ENCODE measurements at places on chromosomes 6 and 20. TPM values are rescaled to one million over a fixed set of nuclear protein-coding genes. Genes with fewer than 3 reads are reported as not detected.

DNA sequence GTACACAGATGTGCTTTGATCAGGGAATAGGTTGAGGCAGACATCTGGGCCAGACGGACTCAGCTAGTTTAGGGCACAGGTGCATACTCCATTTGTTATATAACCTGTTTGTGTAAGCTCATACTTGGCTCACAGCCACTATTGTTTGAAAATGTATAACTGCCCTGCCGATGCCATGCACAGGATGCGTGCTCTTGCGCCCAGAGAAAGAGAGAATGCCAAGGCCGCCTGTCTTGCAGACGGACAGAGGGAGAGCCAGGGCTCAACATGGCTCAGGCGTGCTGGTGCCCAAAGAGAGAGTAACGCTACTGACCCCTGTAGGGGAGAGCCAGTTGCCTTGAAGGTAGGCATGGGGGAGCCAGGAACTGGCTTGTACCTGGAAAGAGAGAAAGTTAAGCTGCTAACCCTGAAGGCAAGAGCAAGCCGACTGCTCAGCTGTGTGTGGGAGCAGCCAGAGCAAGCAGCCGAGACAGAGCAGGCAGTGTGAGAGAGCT lies 57.7 kb downstream of the FAM229B start:
- no peak for DNase-seq

DNA sequence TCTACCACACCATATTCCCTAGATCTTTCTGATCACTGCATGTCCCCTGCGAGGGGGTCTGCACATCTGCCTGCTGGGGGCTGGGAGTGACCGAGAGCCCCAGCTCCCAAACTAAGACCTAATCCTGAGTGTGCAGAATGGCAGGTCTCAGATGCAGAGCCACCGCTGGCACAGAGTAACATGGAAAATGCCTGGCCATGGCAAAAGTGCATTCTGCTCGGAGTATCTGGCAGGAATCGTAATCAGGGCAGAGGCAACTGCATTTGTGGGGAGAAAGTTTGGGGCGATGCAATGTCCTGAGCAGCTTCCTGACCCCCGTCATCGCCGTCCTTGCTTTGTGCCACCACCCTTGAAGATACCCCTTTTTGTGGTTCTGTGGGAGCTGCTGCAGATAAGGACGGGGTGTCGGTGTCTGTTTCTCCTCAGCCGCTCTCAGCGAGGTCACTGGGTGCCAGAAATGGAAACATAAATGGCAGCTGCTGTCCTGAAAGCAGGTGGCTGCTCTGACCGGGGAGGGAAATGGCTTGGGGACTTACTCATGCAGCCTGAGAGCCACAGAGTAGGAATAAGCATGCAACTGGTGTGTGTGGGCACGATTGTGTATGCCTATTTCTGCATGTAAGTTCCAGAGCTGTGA lies 157.9 kb downstream of the LY86 start:
- no peak for DNase-seq

- no peak for DNase-seq
These were observed 747.0 kb downstream of the PTPRT start for GRCh38 chr20:42442716-42443115.

DNA sequence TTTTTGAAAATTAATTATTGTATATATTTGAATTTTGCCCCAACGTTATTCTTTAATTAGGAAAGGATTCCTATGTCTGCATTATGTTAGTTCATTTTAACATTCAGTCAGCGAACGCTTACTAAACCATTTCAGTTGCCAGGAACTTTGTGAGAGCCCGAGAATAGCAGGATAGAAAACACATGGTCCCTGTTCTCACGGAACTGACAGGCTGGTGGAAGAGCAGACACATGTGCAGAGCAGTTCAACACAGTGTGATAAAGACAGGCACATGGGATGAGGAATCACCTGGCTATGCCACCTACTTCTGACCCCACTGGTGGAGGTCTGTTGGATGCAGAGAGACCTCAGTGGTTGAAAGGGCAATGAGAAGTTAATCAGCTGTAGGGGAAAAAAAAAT lies 367.2 kb downstream of the EPM2A start:
- no peak for DNase-seq

- no peak for DNase-seq
These were observed 10.4 kb downstream of the TGM6 start for GRCh38 chr20:2390951-2391675.

GRCh38 chr6:144595266-144595665 lies 310.1 kb downstream of the UTRN start:
- DNase-seq: no peak

GRCh38 chr6:80338201-80338836 lies 231.8 kb downstream of the BCKDHB start:
- no peak for DNase-seq

GRCh38 chr20:25496165-25496967 lies 88.9 kb downstream of the GINS1 start:
- no peak for DNase-seq

- DNase-seq: no peak
These were observed 877.5 kb downstream of the TFAP2A start for GRCh38 chr6:9537381-9537780.

Gene KIF6
- 0.80 TPM for total RNA-seq

Gene SLA2
- 1.6 TPM for total RNA-seq

Gene HLA-DOA
- 5.7 TPM for total RNA-seq

Gene HEY2
- 2.4 TPM for total RNA-seq

Gene TEAD3
- total RNA-seq: 5.6 TPM

Gene RBBP8NL
- total RNA-seq: not detected

Gene HTR1B
- total RNA-seq: 0.15 TPM

Gene AFG1L
- 4.0 TPM for total RNA-seq

Gene FAM209B
- not detected for total RNA-seq

Gene TAP1
- 40.6 TPM for total RNA-seq

Gene HLA-DRB5
- 0.32 TPM for total RNA-seq

Gene HLA-DPA1
- 75.4 TPM for total RNA-seq

Gene TCF15
- total RNA-seq: 2.6 TPM
